ENCODE measurements at places on chromosomes 1 and 21. TPM values are rescaled to one million over a fixed set of nuclear protein-coding genes. Genes with fewer than 3 reads are reported as not detected.

Gene SYNC
- 9.1 TPM for total RNA-seq

DNA sequence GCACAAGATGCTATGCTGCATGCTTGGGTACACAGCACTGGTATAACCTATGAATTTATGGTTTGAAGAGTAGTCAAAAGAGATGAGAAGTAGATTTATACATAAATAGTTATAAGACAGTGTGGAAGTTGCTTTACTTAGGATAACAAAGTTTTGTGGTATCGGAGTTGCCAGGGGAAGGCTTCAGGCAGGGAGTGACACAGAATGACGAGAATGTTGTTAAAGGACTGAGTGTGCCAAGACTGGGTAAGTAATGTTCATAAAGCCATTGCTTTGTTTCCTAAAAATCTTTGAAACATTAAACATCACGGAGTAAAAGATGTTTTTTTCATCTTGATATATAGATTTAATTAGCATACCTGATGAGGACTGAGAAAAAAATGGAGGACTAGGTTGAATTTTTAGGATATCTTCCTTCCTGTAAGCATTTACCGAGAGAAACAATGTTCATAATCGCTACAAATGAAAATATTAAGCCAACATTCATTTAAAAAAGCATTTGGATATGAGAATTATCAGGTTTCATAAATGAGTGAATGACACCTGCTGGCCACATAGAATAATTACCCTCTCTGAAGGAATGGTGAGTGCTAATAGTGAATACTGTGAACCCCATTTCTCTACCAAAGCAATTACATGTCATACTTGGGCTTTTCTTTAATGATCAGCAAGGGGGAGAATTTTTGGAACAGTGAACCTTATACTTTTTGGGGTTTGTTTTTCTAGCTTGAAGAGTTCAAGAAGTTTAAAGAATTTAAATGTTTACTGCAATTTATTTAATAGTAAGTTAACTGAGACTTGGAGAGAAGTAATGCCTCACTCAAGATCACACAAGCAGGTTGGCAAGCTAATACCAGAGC, 28.4 kb downstream of the EXTL2 start:
- DNase-seq, result no peak

Gene LAD1
- total RNA-seq, result 0.76 TPM

Gene GJA4
- total RNA-seq, result 35.9 TPM

- no peak for DNase-seq
Observed at GRCh38 chr21:37206496-37206895, 60.6 kb downstream of the VPS26C start.

- no peak for DNase-seq
Observed at GRCh38 chr1:184480736-184481135, 93.9 kb downstream of the C1orf21 start.

DNA sequence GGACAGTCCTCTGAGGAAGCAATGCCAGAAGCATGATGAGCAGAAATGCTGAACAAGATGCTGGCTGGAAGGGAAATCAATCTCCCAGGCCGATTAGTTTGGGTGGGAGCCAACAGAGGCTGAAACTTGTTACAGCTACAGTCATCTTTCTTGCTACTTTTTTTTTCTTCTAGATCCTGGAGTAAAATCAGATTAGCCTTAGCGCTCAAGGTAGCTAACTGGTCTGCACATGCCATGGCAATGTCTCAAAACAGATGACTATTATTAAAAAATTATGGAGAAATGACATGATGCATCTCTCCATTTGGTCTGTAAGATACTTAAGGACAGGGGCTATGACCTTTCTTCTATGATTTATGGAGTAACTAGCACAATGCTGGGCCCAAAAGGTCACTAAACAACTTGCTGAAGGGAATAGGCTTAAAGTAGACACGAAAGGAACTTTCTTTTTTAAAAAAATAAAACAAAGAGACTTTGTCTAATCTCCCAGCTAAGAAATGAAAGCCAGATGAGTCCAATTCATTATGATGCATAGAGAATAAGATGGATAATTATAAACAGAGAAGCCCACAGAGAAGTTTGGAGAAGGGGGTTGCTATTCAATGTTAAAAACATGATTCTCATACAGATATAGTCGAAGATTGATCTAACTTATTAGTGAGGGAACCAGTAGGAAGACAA, 42.5 kb downstream of the UTP25 start:
- DNase-seq, result no peak

- no peak for DNase-seq
Observed at GRCh38 chr21:31284797-31285397, 59.2 kb downstream of the TIAM1 start.

GRCh38 chr1:204455063-204455830, 39.4 kb downstream of the PIK3C2B start:
- DNase-seq, result no peak

DNA sequence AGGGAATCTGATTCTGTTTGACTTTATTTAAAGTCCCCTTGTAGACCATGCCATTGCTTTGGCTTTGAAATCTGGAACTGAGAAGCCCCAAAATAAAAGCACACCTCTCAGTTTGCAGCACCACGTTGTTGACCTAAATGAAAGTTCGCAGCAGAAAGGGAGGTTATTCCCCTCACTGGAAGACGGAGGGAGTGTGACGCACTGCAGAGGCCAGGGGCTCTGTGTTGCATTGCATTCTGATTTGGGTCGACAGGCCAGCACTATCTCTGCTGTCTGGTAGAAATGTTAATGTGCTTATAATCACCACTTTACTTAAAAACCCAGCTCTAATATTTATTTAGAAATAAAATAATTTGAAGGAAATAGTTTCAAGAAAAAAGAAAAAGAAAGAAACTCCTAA, 675.2 kb upstream of the NR5A2 start:
- DNase-seq, result no peak

GRCh38 chr1:193558491-193559028, 372.1 kb upstream of the B3GALT2 start:
- no peak for DNase-seq

Gene COL16A1
- 179 TPM for total RNA-seq

DNA sequence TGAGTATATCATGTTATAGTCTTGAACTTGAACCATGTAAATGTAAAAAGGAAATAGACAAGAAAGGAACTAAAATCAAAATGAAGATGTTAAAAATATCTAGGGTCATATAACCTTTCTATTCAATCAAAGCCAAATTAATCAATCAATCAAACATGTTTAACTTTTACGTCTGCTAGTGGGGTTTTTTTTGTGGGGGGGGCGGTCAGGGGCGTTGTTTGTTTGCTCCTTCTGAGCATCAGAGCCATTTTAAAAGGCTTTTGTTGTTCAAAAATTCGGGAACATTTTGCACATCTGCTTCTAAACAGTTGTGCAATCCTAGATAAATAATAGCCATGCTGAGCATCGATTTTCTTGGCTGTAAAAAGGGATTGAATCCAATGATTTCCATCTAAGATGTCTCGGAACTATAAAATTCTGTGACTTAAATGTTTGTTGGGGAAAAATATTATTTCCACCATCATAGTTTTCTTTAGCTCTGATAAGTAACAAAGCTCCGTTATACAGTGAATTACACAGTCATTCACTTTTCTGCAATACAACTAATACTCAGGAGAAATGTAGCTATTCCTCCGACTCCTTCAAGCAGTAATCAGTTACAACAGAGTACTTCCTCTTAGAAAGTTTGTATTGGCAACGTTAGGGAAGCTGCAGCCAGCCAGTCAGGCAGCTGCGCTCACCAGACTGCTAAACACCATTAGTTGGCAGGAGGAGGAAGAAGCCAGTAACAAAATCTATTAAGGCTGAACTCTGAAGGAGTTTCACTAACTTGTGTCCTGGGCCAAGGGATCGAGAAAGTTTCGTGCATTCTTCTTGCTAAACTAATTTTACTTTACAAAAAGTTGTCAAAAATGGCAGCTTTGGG, 2.2 kb downstream of the SPATA6 start:
- peak; percentile 66 for DNase-seq

Gene EDARADD
- total RNA-seq, result 2.2 TPM

DNA sequence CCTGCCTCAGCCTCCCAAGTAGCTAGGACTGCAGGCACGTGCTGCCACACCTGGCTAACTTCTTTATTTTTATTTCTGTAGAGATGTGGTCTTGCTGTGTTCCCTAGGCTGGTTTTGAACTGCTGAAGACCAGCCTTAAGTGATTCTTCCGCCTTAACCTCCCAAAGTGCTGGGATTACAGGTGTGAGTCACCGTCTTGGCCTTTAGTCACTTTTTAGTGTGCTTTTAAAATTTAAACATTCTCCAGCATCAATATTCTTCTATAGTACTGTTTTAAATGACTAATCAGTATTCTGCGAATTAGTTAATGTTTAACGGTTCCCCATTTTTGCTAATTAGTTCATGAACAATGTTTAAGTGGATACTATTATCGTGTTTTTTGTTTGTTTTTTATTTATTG, 60.6 kb downstream of the DYRK1A start:
- DNase-seq, result no peak

DNA sequence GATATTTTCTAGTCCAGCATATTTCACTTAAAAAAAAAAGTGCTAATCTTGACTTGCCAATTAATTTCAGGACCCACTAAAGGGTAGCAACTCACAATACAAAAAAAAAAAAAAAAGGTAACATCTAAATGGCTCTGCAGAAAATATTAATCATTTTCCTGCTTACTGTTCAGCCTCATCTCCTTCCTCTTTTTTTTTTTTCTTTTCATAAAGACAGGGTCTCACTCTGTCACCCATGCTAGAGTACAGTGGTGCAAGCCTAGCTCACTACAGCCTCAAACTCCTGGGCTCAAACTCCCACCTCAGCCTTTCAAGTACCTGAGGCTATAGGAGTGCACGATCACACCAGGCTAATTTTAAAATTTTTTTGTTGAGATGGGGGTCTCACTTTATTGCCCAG, 30.4 kb downstream of the TTC13 start:
- no peak for DNase-seq

Gene MYOG
- not detected for total RNA-seq

Gene GPR89B
- total RNA-seq, result 14.4 TPM

Gene MPZL1
- 102 TPM for total RNA-seq

Gene CCT8
- total RNA-seq, result 73.8 TPM

- DNase-seq, result no peak
Observed at GRCh38 chr1:220798338-220798737, 11.6 kb downstream of the MTARC1 start.

Gene TCP10L
- total RNA-seq, result 1.9 TPM

Gene SLC44A3
- 13.8 TPM for total RNA-seq

Gene KRTAP21-2
- not detected for total RNA-seq

DNA sequence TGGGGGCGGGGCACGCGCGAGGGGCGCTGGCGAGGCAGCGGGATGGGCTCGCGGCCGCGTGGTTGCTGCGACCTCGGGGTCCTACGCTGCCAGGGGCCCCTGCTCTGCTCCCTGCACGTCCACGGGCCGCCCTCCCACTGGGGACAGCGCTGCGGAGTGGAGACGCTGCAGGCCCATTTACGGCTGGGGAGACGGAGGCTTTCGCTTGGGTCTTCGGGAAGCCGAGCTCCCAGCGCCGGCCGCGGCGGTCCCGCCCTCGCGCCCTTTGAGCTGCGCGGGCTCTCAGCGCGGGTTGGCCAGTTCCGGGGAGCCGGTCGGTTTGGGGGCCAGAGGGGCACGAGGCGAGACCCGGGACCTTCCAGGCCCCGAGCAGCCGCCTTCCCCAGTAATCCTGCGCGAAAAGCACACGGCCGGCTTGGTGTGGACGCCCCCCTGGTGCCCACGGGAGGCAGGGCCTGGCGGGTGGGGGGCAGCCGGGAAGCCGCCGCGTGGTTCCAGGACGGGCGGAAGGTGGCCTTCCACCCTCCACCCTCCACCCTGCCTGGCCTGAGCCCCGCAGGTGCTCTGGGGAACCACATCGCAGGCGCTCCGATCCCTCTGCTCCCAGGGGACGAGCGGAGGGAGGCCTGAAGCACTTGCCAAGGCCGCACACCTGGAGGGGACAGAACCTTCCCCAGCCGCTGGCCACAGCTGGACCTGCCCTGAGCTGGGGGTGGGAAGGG, 570 bp upstream of the PEX10 start:
- no peak for DNase-seq

DNA sequence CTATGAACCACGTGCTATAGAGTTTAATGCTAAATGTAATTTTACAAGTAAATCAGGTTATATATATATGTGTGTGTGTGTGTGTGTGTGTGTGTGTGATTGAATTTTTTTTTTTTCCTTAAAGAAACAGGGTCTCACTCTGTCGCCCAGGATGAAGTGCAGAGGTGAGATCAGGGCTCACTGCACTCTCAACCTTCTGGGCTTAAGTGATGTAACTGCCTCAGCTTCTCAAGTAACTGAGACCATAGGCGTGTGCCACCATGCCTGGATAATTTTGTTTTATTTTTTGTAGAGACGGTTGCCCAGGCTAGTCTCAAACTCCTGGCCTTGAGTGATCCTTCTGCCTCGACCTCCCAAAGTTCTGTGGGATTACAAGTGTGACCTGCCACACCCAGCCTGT, 26.3 kb downstream of the POU2F1 start:
- no peak for DNase-seq

Gene SLC9C2
- total RNA-seq, result not detected

GRCh38 chr1:61058483-61059245, 23.7 kb upstream of the NFIA start:
- no peak for DNase-seq

Data from sciatic nerve (tissue), 2 donors.